ENCODE measurements at places on chromosomes 2 and 18.

DNA sequence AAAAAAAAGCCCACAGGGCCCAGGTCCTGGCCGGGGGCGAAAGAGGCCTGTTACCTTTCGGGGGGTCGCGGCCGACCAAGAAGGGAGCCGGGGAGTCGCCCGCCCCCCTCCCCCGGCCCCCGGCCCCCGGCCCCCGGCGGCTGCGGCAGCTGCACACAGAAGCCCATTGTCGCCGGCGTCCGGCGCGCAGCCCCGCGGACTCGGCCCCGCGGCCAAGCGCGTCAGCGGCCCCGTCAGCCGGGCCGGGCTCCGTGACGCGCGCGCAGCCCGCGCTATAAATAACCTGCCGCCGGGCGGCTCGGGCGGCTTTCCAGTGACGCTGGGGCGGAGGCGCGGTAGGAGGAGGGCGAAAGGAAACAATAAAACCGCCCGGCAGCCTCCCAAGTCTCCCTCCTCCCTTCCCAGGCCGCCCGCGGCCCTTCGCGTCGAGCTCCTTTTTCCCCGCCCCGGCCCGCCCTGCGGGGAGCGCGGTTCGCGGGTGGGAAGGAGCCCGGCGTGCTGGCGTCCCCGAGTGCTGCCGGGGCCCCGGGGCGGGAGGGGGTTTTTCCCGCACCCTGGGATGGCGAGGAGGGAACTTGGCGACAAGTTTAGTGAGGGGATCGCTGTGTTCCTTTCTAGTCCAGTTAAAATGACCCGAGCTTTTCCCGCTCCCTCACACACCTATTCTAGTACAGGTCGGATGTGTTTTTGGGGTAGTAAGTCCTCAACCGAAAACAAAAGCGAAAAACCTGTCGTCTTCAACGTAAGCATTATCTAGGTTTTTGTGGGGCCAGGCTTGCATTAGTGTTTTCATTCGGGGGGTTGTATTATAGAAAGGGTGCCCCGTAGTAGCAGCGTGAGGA, 10.0 kb upstream of the NR4A2 start:
- DNase-seq = peak; percentile 96
- peak overlapping the region; percentile 83 for H3K4me3 ChIP-seq
- H3K36me3 ChIP-seq = no peaks in the 10 kb centered on the region

- no peak for DNase-seq
- no peak overlapping the region for H3K4me3 ChIP-seq
- no peaks in the 10 kb centered on the region for H3K27me3 ChIP-seq
- no peak overlapping the region for H3K27ac ChIP-seq
- no peaks in the 10 kb centered on the region for H3K36me3 ChIP-seq
Measured at GRCh38 chr18:1267021-1267420, 362.4 kb downstream of the ADCYAP1 start.

DNA sequence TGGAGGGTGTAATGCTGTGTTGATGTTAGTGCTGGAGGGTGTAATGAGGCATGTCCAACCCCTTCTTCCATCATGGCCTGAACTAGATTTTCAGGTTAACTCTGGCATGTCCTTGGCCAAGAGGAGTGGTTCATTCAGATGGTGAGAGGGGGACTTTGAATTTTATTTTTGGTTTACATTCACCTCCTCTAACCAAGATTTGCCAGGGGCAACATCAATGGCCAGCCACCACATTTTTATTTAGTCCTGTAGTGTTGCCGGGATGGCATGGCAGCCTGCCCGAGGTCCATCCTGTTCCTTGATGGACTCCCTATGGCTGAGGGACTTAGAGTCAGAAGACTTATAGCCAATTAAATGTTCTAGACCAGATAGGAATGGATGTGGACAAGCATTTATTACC, 484.6 kb upstream of the HS6ST1 start:
- DNase-seq = no peak
- H3K27ac ChIP-seq = no peak overlapping the region
- H3K27me3 ChIP-seq = no peaks in the 10 kb centered on the region
- no peaks in the 10 kb centered on the region for H3K36me3 ChIP-seq
- H3K4me1 ChIP-seq = no peaks in the 10 kb centered on the region
- H3K4me3 ChIP-seq = no peak overlapping the region

DNA sequence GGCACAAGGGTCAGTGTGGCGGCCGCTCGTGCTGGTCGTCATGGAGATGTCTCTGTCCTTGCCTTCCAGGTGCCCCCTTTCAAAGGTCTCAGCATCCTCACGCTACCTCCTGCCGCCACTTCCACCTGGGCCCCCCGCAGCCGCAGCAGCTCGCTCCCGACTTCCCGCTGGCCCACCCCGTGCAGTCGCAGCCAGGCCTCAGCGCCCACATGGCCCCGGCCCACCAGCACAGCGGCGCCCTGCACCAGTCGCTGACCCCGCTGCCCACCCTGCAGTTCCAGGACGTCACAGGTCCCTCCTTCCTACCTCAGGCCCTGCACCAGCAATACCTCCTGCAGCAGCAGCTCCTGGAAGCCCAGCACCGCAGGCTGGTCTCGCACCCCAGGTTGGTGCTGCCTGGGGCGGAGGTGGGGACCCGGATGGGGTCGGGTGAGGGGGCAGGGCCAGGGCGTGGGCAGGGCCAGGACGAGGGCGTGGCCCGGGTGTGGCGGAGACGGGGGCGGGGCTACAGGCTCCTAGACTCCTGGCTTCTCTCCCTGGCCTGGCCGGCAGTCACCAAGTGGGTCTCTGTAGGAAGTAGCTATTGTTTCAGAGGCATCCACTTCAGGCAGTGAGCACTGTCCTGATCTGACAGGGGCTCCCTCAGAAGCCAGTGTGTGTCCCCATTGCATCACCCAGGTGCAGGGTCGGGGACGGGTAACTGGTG, 223.7 kb downstream of the LOXHD1 start:
- DNase-seq = no peak
- H3K27ac ChIP-seq = no peak overlapping the region
- no peak overlapping the region for H3K4me3 ChIP-seq

DNA sequence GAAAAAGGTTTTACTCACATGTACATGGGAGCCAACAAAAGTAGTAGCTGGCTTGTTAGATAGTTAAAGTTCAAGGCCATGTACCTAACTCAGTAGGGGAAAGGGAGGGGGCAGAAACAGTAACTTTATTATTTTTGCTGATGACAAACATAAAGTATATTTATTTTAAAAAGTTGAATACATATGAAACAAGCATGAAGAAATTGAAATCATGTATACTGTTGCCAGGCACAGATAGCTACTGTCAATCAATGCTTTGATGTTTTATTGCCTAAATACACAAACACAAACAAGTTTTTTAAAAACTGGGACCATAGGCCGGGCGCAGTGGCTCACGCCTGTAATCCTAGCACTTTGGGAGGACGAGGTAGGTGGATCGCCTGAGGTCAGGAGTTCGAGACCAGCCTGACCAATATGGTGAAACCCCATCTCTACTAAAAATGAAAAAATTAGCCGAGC, 7.6 kb upstream of the PSD4 start:
- no peaks in the 10 kb centered on the region for H3K4me1 ChIP-seq
- no peak overlapping the region for H3K4me3 ChIP-seq
- no peak overlapping the region for H3K27ac ChIP-seq
- DNase-seq = no peak
- no peaks in the 10 kb centered on the region for H3K27me3 ChIP-seq

GRCh38 chr2:183536714-183537113, 412.5 kb downstream of the NUP35 start:
- H3K4me1 ChIP-seq = no peaks in the 10 kb centered on the region
- no peak overlapping the region for H3K4me3 ChIP-seq
- no peaks in the 10 kb centered on the region for H3K36me3 ChIP-seq
- H3K27me3 ChIP-seq = no peaks in the 10 kb centered on the region
- no peak for DNase-seq
- H3K27ac ChIP-seq = no peak overlapping the region

DNA sequence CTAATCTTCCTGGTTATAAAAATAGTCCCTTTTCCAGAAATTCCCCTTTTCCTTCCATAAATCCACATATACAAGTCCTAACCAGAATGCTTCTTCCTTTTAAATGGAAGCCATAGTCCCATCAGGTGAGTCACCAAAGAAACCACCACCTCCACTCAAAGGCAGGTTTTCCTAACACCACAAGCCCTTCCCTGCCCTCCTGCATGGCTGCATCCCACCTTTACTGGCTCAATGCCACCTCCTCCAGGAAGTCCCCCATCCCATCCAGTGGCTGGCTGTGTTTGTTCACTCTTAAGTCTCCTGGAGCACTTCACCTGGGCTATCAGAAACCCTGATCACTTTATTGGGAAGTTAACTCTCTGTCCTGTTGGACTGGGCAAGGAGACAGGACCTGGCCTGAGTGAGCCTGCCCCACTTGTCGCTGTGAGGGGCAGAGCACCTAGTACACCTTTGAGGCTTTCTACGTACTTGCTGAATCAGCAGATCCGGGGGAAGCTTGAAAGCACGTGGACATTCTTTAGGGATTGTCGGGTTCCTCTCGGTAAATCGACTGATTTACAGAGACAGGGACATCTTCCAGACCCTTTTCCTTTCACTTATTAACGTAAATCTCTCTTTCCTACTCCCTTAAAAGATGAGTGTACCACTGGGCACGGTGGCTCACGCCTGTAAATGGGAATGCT, 71.0 kb downstream of the NGEF start:
- no peaks in the 10 kb centered on the region for H3K27me3 ChIP-seq
- H3K27ac ChIP-seq = no peak overlapping the region
- no peaks in the 10 kb centered on the region for H3K36me3 ChIP-seq
- H3K4me3 ChIP-seq = no peak overlapping the region

- H3K27ac ChIP-seq = no peak overlapping the region
- no peaks in the 10 kb centered on the region for H3K27me3 ChIP-seq
- no peaks in the 10 kb centered on the region for H3K36me3 ChIP-seq
- no peak for DNase-seq
Measured at GRCh38 chr18:29147944-29148343, 971.0 kb upstream of the CDH2 start.

DNA sequence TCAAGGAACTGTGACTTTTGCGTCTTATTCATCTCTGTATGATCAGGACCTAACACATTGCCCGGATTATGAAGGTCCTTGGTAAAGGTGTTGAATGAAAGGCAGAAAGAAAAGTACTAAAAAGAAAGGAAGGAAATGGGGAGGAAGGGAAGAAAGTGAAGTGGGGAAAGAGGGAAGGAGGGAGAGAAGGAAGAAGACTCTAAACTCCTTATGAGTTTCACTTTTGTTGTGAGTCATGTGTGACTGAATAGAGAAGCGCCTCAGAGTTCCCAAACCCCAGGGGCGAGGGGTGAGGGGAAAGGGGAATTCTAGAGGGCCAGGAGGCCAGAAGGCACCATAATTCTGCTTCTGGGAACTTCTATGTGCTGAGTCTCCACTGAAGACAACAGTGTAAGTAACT, 30.9 kb upstream of the OSBPL6 start:
- no peaks in the 10 kb centered on the region for H3K27me3 ChIP-seq
- H3K4me1 ChIP-seq = no peaks in the 10 kb centered on the region
- no peaks in the 10 kb centered on the region for H3K36me3 ChIP-seq
- H3K27ac ChIP-seq = no peak overlapping the region
- DNase-seq = no peak
- H3K4me3 ChIP-seq = no peak overlapping the region

- no peaks in the 10 kb centered on the region for H3K4me1 ChIP-seq
- no peak overlapping the region for H3K27ac ChIP-seq
- H3K36me3 ChIP-seq = peaks cover 11% of the 10 kb centered on the region
- no peak overlapping the region for H3K4me3 ChIP-seq
Measured at GRCh38 chr2:101892377-101892776, 99.4 kb upstream of the IL1R2 start.

DNA sequence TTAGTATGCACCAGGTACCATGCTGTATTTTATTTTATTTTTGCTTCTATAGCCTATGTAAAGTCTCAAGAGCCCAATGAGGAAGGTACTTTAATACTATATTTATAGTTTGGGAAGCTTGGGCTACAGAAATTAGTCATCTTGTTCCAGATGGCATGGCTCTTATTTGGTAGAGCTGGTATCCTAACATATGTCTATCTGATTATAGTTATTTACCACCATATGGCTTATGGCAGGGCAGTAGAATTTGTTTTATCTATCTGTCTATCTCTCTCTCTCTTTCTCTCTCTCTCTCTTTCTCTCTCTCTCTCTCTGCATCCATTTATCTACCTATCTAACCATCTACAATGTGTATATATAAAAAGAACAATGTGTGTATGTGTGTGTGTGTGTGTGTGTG, 1293.7 kb upstream of the SLC39A10 start:
- no peaks in the 10 kb centered on the region for H3K36me3 ChIP-seq
- no peak overlapping the region for H3K27ac ChIP-seq
- H3K4me3 ChIP-seq = no peak overlapping the region
- no peak for DNase-seq

GRCh38 chr2:159960414-159960813, 102.0 kb downstream of the PLA2R1 start:
- H3K36me3 ChIP-seq = no peaks in the 10 kb centered on the region
- H3K4me1 ChIP-seq = no peaks in the 10 kb centered on the region
- DNase-seq = no peak
- H3K27ac ChIP-seq = no peak overlapping the region
- H3K4me3 ChIP-seq = no peak overlapping the region

GRCh38 chr18:74604774-74605173, 7.1 kb downstream of the ZNF407 start:
- peak; percentile 36 for DNase-seq
- H3K4me3 ChIP-seq = no peak overlapping the region
- H3K36me3 ChIP-seq = no peaks in the 10 kb centered on the region
- H3K4me1 ChIP-seq = no peaks in the 10 kb centered on the region
- H3K27me3 ChIP-seq = no peaks in the 10 kb centered on the region

DNA sequence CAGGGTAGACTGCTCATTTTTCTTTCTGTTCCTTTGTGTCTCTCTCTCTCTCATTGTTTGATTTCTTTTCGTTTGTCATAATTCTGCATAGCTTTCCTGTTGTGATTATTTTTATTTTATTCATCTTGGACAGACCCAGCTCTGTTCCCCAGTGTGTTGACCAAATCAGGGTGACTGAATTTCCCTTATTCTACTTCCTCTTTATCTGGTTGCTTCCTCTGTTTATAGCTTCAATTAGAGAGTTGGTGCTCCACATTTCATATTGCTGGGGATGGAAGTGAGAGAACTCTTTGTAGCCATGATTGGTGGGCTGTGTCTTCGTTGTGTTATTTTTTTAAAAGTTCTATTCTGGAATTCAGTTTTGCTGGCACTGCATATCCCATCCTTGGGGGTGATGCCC, 19.1 kb downstream of the PROKR1 start:
- H3K27ac ChIP-seq = no peak overlapping the region
- no peak for DNase-seq
- no peak overlapping the region for H3K4me3 ChIP-seq
- no peaks in the 10 kb centered on the region for H3K36me3 ChIP-seq
- no peaks in the 10 kb centered on the region for H3K4me1 ChIP-seq

DNA sequence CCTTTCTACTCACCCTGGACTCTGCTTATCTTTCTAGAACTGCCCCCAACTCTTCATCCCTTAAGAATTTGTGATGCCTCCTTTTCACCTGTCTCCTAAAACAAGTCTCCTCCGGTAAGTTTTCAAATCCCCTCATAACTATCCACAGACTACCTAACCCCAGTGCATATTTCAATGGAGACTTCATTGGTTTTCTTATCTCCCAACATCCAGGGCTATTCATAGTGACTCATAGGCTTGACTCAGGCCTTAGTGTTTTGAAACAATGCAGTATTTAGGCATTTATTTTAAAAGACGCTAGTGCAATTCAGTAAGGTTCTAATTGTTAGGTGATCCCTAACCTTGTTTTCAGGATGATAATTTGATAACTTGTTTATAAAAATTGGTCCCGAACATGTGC, 399.2 kb downstream of the CPS1 start:
- H3K4me1 ChIP-seq = no peaks in the 10 kb centered on the region
- H3K36me3 ChIP-seq = no peaks in the 10 kb centered on the region
- no peak overlapping the region for H3K4me3 ChIP-seq
- no peak overlapping the region for H3K27ac ChIP-seq
- no peak for DNase-seq
- H3K27me3 ChIP-seq = no peaks in the 10 kb centered on the region

GRCh38 chr2:121018136-121019061, 266.6 kb downstream of the TFCP2L1 start:
- H3K27me3 ChIP-seq = no peaks in the 10 kb centered on the region
- no peak overlapping the region for H3K27ac ChIP-seq
- peak; percentile 89 for DNase-seq

Data from kidney (tissue), 22 donors.